ENCODE measurements at places on chromosomes 7 and 10.

- no peak for DNase-seq
These were observed 56.7 kb downstream of the PIP4K2A start for GRCh38 chr10:22657566-22658225.

- no peak for DNase-seq
These were observed 48.1 kb upstream of the TES start for GRCh38 chr7:116162254-116162653.

DNA sequence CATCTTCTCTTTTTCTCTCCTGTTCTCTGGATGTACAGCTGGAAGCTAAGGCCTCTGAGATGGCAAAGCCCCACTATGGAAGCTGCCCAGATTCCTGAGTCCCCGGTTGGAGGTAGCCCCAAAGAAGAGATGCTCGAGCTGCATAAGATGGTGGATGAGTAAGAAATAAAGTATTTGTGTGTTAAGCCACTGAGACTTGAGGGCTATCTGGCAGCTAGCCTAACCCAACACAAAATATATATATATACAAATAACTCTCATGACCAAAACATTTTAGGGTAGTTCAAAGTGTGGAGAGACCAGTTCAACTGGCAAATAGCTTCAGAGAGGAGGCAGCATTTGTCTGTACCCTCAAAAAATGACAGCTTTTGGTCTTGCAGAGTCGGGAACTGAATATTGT is 72.4 kb upstream of the PDE1C start:
- no peak for DNase-seq

DNA sequence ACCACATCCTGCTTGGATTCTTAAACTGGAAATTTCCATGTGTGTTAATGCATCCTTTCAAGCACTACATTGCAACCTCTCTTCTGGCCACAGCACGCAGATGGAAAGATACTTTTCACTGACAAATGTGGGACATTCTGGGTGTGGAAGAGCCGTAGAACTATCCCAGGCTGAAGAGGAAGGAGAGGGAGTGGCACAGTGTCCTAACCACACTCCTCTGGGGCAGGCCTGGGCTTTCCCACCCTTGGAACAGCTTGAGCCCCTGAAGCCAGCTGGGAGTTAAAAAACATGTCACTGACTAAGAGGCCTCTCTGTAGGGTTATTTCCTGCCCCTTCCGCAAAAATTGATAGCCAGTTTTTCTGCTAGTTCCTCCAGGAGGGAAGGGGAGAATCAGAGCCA is 34.0 kb upstream of the DNMBP start:
- DNase-seq: peak; percentile 59

- DNase-seq: no peak
These were observed 85.1 kb upstream of the KMT2C start for GRCh38 chr7:152520861-152521302.

- no peak for DNase-seq
These were observed 355.3 kb upstream of the AUTS2 start for GRCh38 chr7:69243016-69243415.

GRCh38 chr10:31070691-31071090 is 39.0 kb upstream of the ZNF438 start:
- DNase-seq: no peak

DNA sequence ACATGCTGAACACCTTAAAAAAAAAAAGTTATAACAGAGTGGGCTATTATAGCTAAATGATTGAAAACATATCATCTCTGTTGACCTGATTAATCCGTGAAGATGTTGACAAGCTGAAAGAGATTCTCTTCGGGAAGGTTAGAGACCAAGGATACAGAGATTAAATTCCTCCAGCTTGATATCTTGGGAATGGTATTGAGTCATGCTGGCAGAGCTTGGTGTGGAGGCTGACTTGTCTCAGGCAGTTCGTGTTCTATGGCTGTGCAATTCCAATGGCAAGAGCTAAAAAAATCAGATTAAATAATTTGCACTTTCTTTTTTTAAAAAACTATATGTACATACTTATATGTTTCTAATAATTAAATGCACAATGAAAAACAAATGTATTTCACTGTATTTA is 24.9 kb upstream of the CACNA2D1 start:
- DNase-seq: no peak

- no peak for DNase-seq
These were observed 93.9 kb downstream of the ATXN7L1 start for GRCh38 chr7:105782391-105783042.

All from left cardiac atrium (tissue), 4 donors.